ENCODE measurements at places on chromosomes 1 and 21.
A peak's percentile ranks its signal among the peaks of the same experiment; 100 is the strongest.

DNA sequence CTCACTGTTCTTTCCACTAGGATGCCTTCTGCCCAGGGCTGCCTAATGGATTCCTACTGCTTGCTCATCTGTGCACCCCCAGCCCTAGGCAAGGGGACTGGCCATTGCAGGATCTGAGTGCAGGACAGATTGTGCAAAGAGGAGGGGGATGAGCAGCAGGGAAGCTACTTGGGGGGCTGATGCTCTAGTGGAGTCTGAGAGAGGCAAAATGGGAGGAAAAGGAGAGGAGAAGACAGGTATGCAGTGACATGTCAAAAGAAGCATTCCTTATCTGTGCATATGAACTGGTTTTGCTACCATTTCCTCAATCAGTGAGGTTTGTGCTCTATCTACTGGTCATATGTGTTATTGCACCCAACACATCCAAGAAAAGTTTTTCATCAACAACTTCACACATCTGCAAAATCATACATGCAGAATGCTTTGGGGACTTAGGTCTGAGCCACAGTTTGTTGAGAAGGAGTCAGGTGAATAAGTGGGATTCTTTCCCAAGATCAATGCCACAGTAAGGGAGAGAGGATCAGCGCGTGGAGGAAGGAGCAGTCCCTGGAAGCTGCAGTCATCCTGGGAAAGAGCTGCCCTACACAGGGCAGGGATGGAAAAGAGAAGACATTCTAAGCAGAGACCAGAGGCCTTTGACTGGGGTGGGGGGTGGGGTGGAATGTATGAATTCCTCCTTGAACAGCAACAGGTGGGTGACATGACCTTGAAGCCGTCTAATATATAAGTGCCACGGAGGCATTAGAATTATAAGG lies 14.4 kb downstream of the SLC5A9 start:
- DNase-seq: no peak

DNA sequence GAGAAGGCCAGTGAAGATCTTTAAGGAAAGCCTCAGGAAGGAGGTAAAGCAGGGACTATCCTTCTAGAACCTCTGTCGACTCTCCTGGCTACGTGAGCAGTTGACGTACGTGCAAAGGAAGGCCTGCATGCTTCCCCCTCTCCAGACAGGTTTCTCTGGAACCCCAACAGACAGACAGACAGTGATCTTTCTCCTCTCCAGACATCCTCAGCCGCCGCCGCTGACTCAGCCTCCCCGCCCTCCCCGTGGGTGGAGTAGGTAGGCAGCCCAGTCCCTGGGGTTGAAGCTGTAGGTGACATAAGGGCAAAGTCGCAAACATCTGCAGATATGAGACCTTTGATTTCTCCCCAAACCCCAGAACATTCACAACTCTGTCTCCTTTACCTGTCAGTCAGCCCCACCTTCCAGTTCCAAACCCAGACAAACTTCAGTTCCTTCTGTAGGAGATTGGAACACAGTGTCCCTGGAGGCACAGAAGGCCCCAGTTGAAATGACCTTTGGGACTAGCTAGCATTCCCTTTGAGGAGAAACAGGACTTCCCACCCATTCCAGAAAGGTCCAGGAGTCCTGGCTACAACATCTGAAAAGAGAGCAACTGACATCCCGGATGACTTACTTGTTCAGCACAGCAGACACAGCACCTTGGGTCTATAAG lies 146.0 kb upstream of the JUN start:
- DNase-seq: no peak

DNA sequence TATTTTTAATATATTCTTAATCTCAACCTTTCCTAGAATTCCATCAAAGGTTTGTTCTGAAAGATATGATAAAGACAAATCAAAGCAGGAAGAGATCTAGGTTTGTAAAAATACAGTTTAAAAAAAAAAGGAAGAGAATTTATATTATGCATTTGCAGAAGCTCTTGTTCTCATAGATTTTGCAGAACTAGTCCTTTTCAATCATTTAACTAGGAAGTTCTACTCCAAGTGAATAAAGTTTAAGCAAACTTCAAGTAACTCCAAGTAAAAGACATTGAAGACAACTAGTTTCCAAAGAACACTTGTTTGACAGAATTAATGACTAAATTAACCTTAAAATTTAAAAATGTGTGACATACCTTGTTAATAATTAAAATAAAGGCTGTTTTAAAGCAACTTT lies 55.9 kb downstream of the HNRNPR start:
- no peak for DNase-seq

GRCh38 chr1:210001751-210002150 lies 63.7 kb downstream of the SYT14 start:
- DNase-seq: no peak

GRCh38 chr1:38117444-38117887 lies 70.9 kb upstream of the POU3F1 start:
- DNase-seq: no peak

DNA sequence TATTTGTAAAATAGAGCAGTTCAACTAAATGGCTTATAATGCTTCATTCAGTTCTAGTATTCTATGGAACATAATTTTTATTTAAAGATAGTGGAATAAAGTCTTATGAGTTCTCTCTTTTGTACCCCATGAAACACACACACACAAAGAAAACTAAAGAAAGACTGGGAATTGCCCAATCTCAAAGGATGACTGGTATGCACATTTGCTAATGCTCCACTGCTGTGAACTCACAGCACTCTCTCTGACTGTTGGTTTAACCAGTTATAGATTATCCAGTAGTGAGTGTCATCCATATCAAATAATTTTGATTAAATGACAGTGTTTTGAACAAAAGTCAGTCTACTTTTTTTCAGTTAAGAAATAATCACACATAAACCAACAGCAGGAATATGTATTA lies 1082.4 kb upstream of the B3GALT2 start:
- no peak for DNase-seq

GRCh38 chr1:97247196-97247595 lies 525.6 kb downstream of the PTBP2 start:
- no peak for DNase-seq

- no peak for DNase-seq
These were observed 83.0 kb upstream of the IVNS1ABP start for GRCh38 chr1:185400052-185400451.

DNA sequence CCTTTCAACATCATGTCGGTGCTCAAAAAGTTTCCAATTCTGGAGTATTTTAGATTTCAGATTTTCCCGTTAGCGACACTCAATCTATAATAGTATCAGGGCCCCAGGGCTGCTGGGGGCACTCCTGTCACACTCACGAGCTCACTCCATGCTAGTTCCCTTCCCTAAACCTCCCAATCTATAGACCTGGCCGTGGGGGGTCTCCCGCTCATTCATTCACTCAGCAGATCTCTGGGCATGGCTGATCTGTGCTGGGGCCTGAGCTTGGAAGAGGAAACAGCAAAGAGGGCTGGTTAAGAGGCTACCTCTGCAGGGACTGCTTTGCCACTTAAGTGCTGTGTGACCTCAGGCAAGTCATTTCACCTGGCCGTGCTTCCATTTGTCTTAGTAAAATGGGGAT lies 46.8 kb upstream of the LAPTM5 start:
- DNase-seq: no peak

GRCh38 chr1:101100674-101101073 lies 75.1 kb upstream of the DPH5 start:
- no peak for DNase-seq

DNA sequence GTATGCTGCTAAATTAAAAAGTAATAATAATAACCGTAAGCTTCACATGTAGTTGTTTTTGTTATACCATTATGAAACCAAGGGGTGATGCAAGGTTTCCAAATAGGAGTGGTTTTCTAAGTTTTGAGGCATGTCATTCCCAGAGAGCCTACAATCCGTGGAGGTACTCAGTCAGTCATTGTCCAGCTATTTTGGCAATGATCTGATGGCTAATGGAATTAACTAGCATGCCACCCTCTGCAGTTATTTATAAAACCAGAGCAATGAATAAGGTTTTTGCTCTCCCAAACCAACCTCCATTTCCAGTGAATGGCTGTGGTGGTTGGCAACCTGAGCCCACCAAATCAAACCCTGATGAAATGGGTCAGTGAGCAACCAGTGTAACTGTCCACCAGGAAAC lies 106.4 kb downstream of the TBX15 start:
- no peak for DNase-seq

DNA sequence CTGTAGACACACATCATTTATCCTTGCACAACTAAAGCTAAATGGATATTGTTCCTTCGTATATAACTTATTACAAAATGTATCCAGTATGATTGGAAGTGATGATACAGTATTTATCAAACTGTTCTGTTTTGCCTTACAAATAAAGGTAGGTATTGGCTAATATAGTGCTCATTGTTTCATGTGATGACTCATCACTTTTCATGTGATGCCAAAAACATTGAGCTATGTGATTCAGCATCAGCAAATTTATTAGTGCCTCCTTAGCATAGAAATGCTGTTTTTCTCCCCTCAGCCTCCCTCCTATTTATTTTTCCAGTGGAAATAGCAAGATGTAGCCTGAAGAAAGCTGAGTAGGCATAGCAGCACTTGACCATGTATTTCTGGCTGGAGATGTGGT lies 228.6 kb upstream of the LYPLAL1 start:
- DNase-seq: no peak

DNA sequence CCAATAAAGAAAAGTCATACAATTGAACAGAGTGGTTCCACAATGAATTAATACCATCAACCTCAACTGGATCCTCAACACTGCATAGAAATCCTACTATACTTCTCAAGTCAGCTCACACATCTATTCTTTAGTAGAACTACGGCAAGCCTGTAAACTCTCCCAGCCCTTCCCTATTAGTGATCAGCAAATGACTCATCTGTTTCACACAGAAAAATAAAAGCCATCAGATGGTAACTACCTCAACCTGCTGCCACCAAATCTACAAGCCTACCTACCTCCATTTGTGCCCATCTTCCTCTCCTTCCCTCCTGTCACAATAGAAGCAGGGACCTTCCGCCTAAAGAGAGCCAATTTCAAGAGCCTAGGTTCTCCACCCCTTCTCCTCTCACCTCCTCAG lies 63.6 kb downstream of the DMAP1 start:
- DNase-seq: no peak

GRCh38 chr1:155323729-155324036 lies 3.0 kb downstream of the RUSC1 start:
- peak; percentile 51 for DNase-seq

- no peak for DNase-seq
These were observed 966 bp downstream of the TFB2M start for GRCh38 chr1:246564839-246565750.

- no peak for DNase-seq
These were observed at the start of gene BEND5 for GRCh38 chr1:48776393-48777218. Gene BEND5 (minus strand): TSS chr1:48776891. CDS start chr1:48776831, 60 bp downstream.

DNA sequence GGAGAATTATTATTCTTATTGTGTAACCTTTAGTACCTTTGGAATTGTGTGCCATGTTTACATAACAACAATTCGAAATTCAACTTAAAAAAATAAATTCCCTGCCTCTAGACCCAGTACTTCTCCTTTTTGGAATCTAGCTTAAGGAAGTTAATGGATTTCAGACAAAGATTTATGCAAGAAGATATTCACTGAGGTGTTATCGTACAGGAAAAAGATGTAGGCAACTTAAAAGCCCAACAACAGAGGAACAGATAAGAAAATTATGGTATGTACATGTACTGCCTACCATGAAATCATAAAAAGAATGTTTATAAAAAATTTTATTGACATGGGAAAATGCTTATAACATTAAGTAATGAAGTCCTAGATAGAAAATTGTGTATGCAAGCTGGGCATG lies 18.2 kb upstream of the STMN1 start:
- DNase-seq: no peak

DNA sequence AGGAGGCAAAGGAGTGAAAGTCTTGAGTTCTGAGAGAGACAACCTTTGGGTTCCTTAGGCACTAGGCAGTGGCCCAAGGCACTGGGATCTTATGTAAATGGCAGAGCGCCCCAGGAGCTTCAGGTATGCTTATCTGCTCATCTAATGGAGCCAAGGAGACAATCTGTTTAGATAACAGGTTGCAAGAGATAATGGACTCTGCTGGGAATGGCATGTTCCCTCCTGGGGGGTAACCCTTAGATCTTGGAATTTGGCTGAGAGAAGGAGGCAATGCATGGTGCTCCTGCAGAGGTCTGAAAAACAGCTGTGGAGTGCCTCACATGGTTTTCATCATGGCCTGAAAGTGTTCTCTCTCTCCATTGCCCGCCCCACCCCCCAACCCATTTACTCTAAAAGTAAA lies 44.1 kb upstream of the WLS start:
- DNase-seq: no peak

DNA sequence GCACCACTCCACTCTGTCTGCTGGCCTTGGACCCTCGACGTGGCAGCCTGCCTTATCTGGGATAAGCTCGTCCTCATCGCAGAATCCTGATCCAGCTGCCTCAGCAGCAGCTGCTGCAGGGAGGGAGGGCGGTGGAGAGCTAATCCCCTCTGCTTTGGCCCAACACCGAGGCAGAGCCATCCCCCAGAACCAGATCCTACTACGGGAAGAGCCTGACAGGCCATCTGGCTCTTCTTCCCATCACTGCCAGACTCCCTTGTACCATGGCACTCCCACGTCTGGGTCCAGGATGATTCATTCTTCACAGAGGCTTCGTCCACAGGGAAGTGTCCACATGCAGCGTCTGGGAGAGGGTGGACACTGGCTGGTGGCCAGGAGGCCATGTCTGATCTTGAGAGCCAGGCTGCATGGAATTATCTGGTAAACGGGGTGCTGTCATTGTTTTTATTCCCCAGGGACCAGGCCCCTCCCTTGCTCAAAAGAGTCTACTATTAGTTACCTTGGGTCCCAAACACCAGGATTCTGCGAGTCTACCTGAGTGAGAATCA lies 14.6 kb upstream of the PKP1 start:
- no peak for DNase-seq

GRCh38 chr1:18116777-18117176 lies 9.2 kb downstream of the IGSF21 start:
- no peak for DNase-seq

DNA sequence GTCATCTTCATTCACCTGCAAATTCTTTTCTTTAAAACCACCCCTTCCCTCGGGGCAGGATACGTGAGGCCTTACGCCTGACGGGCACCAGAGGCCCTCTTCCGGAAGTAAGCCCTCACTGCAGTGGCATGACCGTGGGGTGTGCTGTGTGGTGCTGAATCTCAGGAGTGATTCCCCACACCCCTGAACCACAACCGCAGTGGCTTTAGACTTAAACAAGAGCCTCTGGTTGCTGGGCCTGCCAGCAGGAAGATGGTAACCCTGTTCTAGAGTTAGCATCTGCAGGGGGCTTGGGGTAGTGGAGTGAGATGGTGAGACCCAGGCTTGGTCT lies 12.1 kb downstream of the BSND start:
- DNase-seq: no peak

GRCh38 chr1:228459091-228459993 lies 27.8 kb upstream of the RNF187 start:
- DNase-seq: peak; percentile 75

- no peak for DNase-seq
These were observed 93.9 kb upstream of the BEND5 start for GRCh38 chr1:48870596-48870995.

GRCh38 chr1:241531195-241532161 lies 700 bp upstream of the KMO start:
- no peak for DNase-seq

GRCh38 chr1:93525431-93525830 lies 77.5 kb downstream of the FNBP1L start:
- DNase-seq: no peak
